ENCODE measurements at places on chromosomes 5 and 9.

GRCh38 chr5:159463590-159464321 lies 133.5 kb upstream of the IL12B start:
- DNase-seq, result no peak

- DNase-seq, result no peak
Observed at GRCh38 chr5:56517011-56517416, 283.9 kb upstream of the ANKRD55 start.

GRCh38 chr5:89303033-89303480 lies 420.1 kb upstream of the MEF2C start:
- no peak for DNase-seq

- no peak for DNase-seq
Observed at GRCh38 chr5:72456391-72457074, 50.7 kb downstream of the ZNF366 start.

DNA sequence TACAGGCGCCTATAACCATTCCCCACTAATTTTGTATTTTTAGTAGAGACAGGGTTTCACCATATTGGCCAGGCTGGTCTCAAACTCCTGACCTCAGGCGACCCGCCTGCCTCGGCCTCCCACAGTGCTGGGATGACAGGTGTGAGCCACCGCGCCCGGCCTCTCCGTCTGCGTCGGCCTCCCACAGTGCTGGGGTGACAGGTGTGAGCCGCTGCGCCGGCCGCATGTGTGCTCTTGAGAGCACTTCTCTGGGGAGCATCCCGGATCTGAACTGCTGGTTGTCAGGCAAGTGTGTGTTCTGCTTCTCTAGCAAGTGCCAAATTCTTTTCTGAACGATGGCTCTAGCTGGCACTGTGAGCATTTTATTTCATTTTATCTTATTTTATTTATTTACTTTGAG lies 3.7 kb upstream of the ENTPD2 start:
- DNase-seq, result no peak

- DNase-seq, result no peak
Observed at GRCh38 chr5:178231539-178232123, 971 bp downstream of the PHYKPL start.

DNA sequence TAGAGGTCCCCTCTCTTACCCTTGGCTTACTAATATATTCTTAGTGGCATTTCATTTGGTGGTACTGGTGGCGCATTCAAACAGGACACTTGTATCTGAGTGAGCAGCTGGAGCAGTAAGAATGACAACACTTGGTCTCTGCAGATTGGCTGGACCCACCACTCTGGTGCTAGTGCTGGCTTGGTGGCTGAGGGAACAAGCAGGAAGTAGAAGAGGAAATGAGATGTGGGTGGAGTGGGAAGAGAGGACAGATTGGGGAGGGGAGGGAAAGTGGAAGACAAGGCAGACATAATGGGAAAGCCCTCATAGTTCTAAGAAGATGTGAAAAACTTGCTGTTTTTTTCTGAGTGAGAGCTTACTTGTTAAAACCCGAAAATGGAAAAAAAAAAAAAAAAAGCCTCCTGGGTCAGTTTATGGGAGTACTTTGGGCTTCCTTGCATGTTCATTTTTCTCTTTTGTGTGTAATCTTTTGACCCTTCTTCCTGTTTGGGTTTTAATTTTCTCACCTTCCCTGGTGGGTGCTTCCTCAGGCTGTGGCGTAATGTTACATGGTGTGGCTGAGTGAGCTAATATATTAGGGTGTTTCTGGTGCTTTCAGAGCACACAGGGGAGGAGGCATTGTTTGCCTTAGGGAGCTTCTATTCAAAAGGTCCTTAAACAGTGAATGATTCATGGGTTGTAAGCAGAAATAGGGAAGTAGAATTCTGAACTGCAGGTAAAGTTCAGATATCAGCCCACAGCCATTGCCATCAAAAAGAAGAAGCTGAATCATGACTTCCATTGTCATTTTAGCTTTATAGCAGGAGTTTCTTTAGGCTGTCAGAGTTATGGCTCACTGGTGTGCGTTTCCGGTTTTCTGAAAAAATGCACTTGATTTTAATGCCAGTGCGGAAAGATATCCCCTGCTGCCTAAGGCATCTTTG lies 52.3 kb downstream of the TLE4 start:
- DNase-seq, result peak; percentile 71

- DNase-seq, result no peak
Observed at GRCh38 chr5:58924306-58924705, 341.4 kb downstream of the RAB3C start.

DNA sequence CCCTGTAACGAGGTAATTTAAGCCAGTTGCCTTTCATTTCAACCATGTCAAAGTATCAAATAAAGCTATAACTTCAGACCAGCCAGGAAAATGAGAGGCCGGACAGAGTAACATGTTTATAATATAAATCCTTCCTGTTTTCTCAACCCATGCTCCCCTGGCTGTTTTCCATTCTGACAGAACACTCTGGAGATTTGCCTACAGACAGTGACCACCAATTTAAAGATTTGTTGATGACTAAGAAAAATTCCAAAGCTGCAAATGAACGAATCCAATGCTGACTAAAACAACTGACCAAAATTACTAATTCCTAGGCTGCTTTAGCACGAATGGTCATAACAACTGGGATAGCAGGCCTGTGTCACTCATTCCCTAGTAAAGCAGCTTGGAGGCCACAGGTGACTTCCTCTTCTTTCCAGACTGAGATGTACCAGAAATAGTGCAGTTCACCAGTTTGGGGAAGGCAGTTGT lies 141.4 kb downstream of the AOPEP start:
- no peak for DNase-seq

DNA sequence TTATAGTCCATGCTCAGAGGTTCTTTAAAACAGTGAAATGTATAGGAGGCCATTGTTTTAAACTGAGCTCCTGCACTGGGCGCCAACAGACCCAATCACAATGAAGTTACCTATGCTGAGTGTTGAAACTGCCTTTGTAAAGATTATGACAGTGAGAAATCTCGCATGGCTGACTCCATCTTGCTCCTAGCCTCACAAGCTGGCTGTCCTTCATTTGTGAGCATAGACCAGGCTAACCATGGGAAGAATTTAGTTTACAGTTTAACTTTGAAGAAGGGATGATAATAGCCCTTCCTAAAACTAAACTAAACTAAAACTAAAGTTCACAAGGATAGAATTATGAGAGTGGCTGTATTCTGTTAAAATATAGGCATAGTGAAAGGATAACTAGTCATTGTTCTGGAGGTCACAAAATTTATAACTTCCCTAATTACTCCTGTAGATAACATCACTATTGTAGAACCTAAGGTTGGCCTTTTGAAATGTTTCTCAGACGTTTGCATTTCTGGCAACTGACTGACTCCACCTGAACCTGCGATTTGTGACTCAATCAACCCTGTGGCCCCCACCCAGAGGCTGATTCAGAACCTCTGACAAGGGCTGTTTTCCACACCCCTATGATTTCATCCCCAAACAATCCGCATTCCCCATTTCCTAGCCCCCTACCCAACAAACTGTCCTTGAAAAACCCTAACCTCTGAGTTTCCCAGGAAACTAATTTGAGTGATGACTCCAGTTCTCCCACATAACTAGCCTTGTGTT lies 59.1 kb downstream of the HMHB1 start:
- DNase-seq, result no peak

DNA sequence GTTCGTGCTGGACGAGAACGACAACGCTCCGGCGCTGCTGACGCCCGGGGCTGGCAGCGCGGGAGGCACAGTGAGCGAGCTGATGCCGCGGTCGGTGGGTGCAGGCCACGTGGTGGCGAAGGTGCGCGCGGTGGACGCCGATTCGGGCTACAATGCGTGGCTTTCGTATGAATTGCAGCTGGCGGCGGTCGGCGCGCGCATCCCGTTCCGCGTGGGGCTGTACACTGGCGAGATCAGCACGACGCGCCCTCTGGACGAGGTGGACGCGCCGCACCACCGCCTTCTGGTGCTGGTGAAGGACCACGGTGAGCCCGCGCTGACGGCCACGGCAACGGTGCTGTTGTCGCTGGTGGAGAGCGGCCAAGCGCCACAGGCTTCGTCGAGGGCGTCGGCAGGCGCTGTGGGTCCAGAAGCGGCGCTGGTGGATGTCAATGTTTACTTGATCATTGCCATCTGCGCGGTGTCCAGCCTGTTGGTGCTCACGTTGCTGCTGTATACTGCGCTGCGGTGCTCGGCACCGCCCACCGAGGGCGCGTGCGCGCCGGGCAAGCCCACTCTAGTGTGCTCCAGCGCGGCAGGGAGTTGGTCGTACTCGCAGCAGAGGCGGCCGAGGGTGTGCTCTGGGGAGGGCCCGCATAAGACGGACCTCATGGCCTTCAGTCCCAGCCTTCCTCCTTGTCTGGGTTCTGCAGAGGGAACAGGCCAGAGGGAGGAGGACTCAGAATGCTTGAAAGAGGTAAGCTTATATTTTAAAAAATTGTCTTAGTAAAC lies 2.2 kb downstream of the PCDHA13 start:
- DNase-seq, result no peak

DNA sequence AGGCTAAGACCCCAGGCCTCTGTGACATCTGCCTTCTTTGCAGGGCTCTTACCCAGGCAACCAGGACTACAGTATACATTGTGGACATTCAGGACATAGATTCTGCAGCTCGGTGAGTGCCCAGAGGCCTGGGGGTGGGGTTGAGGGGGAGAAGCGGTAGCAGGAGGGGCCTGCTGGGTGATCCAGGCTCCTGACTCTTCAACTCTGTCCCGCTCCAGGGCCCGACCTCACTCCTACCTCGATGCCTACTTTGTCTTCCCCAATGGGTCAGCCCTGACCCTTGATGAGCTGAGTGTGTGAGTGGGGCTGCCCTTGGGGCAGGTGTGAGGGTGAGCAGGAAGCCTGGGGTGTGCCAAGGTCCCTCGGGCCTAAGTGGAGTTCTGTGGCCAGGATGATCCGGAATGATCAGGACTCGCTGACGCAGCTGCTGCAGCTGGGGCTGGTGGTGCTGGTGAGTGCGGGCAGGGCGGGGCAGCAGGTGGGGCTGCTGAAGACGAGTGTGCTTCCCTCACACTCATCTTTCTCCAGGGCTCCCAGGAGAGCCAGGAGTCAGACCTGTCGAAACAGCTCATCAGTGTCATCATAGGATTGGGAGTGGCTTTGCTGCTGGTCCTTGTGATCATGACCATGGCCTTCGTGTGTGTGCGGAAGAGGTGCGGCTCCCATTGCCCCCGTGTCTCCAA lies 19.8 kb downstream of the GPRIN1 start:
- no peak for DNase-seq

DNA sequence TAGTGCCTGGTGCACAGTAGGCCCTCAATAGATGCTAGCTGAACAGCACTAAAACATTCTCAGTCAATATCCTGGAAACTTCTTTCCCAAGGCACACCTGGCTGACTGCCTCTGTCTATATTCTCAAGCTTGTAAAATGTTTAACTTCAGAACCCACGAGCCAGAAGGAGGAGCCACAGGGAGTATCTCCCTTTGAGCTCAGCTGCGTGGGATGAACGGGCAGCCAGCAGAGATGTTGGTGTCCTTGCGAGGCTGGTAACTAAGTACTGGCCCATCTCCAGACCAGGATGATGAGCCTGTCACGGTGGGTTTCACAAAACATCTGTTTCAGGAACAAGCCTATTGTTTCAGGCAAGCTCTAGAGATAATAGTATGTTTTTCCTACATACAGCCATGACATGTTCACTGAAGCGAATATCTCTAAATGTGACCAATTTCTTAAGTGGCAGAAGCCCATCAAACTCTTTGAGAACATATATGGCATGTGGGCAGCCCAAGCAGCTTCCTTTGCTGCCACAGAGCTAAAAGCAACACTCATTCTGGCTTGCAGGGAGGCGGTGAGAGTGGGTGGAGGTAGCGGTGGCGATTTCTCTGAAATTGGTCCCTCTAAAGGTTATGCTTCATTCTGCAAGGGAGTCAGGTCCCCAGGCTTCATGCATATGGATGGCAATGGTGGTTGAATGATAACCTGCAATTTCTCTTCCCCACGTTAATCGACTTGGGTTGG lies 206.2 kb downstream of the TTLL11 start:
- DNase-seq, result peak; percentile 14

- peak; percentile 87 for DNase-seq
Observed at GRCh38 chr5:173781816-173782670, 106.1 kb upstream of the CPEB4 start.

DNA sequence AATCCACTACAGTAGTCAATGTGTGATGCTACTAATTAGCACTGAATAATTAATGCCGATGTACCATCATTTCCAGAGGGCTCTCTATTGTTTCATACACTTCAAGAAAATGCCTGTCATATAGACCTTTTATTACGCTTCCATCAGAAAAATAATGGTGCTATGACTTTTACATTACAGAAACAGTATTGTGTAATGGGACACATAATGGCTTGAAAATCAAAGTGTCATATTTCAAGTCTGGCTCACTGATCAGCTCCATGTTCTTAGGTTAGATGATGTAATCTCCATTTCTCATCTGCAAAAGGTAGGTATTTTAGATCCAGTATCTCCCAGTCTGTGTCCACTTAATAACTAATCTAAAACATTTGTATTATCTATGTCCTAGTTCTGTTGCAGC lies 990.6 kb upstream of the TYRP1 start:
- DNase-seq, result no peak

DNA sequence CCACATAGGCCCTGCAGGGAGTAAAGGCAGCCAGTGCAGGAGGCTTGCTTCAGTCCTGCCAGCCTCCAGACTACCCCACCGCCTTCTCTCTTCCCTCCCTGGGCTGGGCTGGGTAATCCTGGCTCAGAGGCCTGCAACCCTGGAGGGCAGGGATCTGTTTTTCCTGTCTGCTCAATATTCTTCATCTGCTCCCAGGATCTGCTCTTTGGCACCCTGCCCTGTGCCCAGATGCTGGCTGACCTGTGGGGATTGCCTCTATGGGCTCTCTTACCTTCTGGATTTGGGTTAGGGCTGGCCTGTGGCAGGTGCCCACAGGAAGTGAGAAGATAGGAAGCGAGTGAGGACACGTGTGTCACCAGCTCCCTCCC lies 7.3 kb upstream of the ANGPTL2 start:
- DNase-seq, result no peak

DNA sequence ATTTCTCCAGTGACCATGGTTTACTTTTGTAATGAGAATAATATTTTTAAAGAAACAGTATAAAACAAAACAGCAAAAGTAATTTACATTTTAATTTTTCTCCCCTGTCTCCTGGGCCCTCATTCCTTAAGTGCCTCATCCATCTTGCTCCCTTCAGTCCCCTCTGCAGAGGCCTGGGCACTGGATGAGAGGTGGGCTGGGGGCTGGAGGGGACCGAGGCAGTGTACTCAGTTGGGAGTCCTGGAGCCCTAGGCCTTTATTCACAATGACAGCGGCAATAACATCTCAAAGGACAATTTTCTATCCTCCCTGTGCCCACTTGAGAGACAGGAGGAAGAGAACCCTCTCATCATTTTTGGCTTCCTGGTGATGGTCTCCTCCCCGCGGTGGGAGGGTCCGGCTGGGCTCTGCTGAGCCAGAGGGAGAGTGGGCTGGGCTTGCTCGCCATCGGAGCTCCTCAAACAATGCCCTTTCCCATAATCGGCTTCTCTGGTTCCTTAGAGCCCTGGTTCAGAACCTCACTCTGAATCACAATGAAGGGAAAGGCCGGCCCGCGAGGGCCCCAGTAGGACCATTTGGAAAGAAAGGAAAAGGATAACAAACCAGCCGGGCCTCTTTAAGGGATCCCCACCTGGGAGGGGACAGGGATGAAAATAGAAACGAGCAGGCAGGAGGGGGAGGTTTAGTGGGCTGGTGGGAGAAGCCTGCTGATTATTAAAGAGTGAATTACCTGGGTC lies 9.7 kb upstream of the SMIM32 start:
- DNase-seq, result no peak
